ENCODE measurements at places on chromosomes 12 and 14.
A peak's percentile ranks its signal among the peaks of the same experiment; 100 is the strongest.

DNA sequence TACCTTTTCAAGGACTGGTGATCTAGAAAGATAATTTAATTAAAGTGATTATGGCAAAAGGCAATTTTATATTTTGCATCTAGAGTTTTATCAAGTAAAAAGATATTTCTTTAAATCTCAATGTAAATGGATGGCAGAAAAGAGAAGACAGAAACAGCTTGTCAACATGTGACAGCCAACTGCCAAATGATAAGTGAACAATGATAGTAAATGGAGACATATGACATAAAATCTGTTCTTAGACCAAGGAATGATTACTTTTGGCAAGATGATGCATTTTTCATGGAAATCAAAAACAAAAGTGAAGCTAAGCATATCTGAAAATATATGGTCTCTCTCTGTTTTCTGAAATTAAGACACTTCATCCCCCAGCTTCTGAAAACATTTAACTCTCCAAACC, 1730.7 kb upstream of the FLRT2 start:
- DNase-seq, result no peak

GRCh38 chr14:85533861-85534291, 3.9 kb downstream of the FLRT2 start:
- no peak for DNase-seq

- DNase-seq, result no peak
These were observed 109.3 kb upstream of the EVL start for GRCh38 chr14:99955826-99956455.

- no peak for DNase-seq
These were observed 4.9 kb downstream of the ADGRD1 start for GRCh38 chr12:130958557-130959140.

DNA sequence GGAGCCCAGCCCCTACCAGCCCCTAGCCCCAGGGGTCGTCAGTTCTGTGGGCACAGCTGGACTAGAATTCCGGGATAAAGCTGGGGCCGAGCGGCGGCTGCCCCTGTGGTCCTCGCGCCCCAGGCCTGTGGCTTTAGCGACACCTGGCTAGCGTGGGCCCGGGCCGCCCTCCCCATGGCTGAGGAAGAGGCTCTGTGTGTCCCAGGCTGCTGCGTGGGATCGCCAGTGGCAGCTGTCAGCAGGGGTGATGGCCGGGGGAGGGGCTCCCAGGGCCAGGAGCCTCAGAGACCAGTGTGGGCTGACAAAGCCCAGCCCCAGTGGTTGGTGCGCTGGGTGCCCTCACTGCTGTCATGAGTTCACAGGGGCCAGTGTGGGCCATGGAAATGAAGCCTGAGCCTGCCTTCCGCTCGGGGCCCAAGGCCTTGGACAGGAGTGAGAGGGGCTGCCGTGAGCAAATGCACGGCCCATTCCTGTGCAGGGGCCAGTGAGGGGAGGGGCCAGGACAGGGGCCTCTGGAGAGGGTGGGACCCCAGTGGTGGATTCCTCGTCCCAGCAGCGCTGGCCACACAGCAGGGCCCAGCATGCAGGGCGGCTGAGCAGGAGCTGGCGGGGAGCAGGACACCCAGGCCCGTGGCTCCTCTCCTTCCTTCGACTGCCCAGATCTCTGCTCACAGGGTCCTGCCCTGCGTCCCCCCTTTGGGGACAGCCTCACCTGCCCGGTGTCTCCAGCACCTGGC, 11.4 kb downstream of the FBRSL1 start:
- DNase-seq, result no peak

GRCh38 chr12:91896286-91897024, 249.2 kb downstream of the BTG1 start:
- DNase-seq, result no peak

- no peak for DNase-seq
These were observed 28.2 kb downstream of the PTPRQ start for GRCh38 chr12:80472236-80472635.

DNA sequence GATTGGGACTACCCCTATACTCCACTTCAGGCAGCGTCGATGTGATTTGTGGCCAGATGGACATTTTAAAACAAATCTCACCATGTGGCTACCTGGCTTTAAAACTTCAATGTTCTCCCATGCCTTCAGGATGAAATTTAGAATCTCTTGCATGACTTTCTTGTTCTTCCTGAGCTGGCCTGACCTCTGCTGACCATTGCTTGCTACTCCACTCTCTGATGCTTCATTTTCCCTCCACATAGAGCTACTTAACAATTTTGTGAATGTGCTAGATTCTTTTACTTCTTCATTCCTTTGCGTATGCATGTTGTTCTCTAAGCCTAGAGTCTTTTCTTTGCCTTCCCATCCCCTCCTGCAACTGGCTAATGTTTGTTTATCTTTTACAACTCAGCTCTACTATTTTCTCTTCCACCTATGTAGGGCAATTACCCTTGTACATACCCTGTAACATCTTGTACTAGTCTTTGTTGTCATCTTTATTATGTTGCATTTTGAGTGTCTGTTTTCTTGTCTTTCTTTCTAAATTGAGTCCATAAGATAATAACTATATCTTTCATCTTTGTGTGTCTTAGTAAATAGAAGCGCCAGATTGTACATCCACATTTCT, 41.2 kb downstream of the YLPM1 start:
- no peak for DNase-seq

DNA sequence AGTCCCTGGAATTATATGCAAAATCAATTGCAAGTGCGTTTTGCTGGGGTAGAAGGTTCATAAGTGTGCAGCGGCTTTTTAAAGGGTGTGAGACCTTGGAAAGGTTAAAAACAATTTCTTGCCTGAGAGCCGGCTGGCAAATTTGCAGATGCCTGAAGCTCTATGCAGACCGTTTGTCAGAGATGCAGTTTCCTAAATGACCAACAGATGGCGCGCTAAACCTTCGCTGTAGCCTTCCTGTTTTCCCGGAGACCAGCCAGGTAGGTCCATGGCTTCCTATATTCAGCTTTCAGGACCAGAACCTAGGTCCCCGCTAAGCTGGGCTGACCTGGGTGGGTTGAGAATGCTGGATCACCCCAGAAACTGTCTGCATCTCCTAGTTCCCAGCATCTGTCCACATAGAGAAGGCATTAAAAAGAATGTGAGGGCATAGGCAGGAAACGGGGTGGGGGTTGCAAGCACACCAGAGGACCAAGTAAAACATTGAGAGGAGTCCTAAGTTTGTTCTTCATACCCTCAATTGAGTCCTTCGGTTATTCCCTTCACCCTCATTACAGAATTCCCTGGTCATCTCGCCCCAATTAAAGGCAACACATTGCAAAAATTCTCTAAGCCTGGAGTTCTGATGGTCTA, 5.7 kb upstream of the NOS1 start:
- DNase-seq, result peak; percentile 5

GRCh38 chr14:102192840-102193502, 53.3 kb downstream of the WDR20 start:
- no peak for DNase-seq

GRCh38 chr12:126507231-126507630, 1442.0 kb downstream of the AACS start:
- DNase-seq, result no peak

GRCh38 chr12:104258476-104259067, 43.0 kb downstream of the TXNRD1 start:
- no peak for DNase-seq

DNA sequence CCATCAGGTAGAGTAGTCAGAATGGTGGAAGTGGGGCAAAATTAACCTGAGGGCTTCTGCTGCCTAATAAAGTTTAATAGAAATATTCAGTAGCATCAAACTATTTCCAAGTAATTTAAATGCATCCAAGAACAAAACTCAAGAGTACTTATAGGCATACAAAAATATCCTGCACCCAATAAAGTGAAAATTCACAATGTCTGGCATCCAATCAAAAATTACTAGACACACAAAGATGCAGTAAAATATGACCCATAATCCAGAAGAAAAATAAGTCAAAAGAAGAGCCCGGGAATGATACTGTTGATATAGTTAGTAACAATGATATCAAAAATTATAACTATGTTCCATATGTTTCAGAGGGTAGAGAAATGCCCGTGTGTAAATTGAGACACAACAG, 95.3 kb downstream of the TMEM117 start:
- no peak for DNase-seq

DNA sequence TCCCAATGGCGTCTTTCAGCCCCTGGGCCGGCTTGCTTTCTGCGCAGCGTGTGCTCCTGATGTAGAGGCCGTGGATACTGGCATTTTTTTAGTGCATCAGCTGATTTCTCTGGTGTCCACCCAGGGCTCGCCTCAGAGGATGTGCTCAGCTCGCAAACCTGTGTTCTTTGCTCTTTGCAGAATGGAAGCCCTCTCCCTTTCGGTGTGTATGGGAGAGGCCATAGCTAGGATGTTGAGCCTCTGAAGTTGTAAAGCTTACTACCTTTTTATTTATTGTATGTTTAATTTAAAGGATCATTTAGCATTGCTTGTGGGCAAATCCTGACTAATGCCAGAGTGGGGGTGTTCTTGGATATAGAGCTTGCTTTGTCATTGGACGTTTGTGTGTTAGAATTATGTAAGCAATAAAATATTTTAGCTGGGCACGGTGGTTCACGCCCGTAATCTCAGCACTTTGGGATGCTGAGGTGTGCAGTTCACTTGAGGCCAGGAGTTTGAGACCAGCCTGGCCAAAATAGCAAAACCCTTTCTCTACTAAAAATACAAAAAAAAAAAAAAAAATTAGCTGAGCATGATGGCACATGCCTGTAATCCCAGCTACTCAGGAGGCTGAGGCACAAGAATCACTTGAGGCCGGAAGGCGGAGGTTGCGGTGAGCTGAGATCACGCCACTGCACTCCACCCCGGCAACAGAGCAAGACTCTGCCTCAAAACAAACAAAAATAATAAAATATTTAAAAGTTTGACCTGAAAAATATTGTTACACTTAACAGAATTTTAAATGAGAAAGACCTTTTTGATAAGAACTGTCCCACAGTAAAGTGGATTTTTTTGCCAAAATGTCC, 52.6 kb upstream of the MMP17 start:
- no peak for DNase-seq

DNA sequence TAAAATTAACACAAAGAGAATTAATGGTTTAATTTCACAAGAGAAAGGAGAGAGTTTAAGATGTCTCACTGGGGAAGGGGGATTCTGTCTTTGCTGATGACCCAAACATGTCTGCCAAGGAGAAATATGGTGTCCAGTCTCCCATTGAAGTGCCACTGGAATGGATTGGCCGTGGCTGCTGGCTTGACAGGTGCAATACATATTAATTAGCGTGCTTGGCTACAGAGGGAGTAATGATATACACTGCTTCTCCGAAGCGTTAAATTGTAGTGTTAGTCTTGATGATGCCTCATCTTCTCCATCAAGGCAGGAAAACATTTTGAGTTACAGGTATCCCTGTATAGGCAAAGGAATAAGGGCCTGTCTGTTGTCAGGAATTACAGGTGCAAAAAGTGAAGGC, 393.4 kb upstream of the TMPO start:
- DNase-seq, result no peak

DNA sequence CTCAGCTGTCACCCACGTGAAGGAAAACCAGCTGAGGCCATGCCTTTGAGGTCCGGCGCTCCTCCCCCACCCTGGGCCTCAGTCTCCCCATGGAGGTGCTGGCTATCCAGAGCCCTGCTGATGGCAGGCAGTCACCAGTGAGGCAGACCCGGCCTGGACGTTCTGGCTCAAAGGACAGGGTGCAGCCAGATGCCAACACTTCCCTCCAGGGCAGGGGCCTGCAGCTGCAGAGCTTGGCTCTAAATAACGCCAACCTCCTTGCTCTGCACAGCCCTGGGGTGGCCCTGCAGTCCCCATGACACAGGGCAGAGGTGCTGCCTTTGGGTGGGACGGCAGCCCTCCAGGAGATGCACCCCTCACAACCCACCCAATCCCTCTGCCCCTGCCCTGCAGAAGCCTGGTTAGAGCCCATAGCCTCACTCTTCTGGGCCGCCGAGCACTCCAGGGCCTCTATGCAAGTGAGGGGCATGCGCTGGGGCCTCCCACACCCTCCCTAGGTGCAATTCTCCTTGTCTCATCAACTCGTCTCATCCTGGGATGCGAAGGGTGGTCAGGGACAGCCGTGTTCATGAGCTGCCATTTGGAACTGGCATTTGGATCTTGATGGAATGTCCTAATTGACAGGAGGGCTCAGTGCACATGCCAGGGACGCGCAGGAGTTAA, 30.4 kb downstream of the CCDC85C start:
- no peak for DNase-seq

DNA sequence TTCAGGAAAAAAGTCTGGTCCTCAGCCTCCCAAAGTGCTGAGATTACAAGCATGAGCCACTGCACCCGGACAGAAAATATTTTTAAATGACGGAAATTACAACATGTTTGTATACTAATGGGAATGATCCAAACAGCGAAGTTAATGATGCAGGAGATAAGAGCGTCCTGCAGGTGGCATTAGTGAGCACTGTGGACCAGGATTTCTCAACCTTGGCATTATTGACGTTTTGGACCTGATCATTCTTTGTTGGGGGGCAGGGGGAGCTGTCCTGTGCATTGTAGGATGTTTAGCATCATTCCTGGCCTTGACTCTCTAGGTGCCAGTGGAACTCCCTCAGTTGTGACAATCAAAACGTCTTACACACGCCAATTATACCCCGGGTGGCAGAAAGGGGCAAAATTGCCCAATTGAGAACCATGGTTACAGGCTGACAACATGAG, 34.1 kb downstream of the SCFD1 start:
- peak; percentile 8 for DNase-seq

GRCh38 chr12:60094436-60094835, 498.6 kb downstream of the SLC16A7 start:
- DNase-seq, result no peak

GRCh38 chr12:131131077-131131807, 177.5 kb downstream of the ADGRD1 start:
- DNase-seq, result no peak

DNA sequence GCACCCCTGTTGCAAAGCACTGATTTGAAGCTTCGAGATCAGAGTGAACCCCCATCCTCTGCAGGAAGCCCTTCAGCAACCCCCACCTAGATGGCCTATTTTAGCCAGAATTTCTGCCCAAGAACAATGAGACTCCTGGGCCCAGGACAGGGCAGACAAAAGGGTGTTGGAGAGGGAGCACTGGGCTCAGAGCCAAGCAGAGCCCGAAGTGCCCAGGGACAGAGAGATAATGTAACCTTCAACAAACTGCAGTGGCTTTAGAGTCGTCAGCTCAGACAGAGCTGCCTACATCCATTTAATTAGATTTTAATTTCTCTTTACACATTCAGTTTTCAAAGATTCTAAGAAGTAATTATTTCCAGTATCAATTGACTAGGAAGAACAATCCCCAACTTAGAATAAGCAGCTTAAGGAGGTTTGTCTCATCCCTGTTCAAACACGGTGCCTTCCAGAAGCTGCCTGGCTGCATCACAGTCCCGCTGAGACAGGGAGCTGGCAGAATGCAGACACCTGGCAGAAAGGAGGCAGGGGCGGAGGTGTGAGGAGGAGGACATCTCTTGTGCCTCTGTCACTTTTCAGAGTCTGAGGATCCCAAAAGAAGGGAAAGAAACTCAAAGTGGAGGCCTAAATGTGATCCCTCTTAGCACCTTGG, 504.9 kb upstream of the CCDC196 start:
- no peak for DNase-seq

- no peak for DNase-seq
These were observed 11.8 kb upstream of the KRAS start for GRCh38 chr12:25262389-25263074.

DNA sequence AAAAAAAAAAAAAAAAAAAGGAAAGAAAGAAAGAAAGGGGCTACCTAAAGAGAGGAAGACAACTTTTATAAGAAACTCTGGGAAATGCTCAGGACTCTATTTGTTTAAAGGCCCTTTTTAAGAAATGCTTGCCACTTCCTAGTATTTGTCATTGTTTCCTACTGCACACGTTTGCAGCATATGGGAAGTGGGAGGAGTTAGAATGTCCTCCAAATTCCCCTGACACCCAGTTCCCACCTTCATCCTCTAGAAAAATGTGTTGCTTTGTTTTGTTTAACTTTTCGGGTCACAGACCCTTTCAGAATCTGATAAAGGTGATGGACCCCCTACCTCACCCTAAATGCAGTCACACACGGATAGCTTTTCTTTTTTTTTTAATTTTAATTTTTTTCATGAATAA, 40.8 kb downstream of the NINJ2 start:
- no peak for DNase-seq

Data from stimulated activated CD8-positive, alpha-beta memory T cell treated with anti-CD3 and anti-CD28 coated beads, Interleukin-15, amount 100 ng/mL, for 1 hour (primary cell).